ENCODE measurements at places on chromosomes 12 and 14. TPM values are rescaled to one million over a fixed set of nuclear protein-coding genes. Genes with fewer than 3 reads are reported as not detected.

GRCh38 chr12:110670161-110670701 is 18.7 kb downstream of the HVCN1 start:
- peak; percentile 84 for DNase-seq
- H3K27me3 ChIP-seq = no peaks in the 10 kb centered on the region
- peaks cover 39% of the 10 kb centered on the region for H3K4me1 ChIP-seq
- H3K36me3 ChIP-seq = peaks cover 47% of the 10 kb centered on the region
- H3K4me3 ChIP-seq = peak overlapping the region; percentile 65

DNA sequence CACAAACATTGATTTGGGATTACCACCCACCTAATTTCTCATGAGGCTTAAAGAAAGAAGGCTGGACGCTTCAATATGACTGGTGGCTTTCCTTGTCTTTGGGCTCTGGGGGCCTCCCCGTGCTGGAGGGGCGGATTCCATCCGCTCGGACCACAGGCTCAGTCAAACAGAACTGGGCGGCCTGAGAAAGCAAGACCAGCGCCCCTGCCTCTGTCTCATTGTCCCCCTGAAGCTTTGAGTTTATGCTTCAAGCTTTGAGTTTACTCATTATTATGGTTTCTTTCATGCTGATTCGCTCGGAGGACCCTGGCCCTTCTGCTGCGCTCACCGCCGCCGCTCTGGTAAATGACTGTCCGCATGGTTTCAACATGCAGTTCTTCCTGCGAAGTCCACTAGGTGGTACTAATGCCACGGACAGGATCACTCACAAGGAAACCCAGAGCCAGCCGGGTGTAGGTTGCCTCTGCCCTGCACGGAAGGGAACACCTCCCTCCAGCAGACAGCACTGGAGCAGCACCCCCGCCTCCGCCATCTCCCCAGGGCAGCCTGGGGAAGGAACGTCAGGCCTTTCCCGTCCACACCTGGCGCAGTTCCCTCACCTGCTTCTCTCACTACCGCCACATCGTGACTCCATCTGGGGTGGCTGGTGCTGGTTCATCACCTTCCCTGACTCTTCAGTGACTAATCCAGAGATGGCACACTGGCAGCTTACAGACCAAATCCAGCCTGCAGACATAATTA is 13.2 kb upstream of the TIGAR start:
- no peak for DNase-seq
- peaks cover 2% of the 10 kb centered on the region for H3K4me1 ChIP-seq
- H3K27me3 ChIP-seq = no peaks in the 10 kb centered on the region
- H3K36me3 ChIP-seq = peaks cover 64% of the 10 kb centered on the region
- H3K27ac ChIP-seq = peak overlapping the region; percentile 26

DNA sequence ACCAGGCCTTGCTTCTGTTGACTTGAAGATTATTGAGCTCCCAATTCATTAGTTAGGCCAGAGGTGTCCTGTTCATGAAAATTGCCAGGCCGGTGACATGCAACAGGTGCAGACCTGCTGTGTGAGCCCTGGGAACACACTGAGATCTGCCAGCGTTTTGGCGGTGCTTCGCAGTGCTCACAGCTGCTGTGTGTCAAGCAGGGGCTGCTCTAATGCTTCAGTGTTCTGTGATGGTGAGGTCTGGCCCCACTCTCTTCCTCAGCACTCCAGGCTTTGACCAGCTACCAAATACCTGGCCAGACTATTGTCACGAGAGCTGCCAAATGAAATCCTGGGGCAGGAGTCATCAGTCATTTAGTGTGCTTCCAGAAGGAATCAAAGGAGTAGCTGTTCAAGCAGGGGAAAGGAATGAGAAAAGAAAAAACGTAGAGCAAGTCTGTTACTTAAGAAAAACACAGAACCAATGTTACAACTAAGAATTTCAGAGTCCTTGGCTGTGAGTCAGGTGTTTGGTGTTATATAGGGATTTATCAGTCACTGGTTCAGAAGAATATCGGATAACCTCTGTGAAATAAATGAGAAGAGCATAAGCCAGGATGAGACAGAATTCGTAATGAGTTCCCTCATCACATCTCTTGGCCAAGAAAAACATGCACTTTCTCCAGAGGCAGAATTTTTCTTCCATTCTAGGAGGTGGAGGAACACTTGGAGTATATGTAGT is 150.8 kb downstream of the FBXL14 start:
- no peaks in the 10 kb centered on the region for H3K4me1 ChIP-seq
- no peak overlapping the region for H3K27ac ChIP-seq
- H3K4me3 ChIP-seq = no peak overlapping the region
- H3K36me3 ChIP-seq = peaks cover 7% of the 10 kb centered on the region

DNA sequence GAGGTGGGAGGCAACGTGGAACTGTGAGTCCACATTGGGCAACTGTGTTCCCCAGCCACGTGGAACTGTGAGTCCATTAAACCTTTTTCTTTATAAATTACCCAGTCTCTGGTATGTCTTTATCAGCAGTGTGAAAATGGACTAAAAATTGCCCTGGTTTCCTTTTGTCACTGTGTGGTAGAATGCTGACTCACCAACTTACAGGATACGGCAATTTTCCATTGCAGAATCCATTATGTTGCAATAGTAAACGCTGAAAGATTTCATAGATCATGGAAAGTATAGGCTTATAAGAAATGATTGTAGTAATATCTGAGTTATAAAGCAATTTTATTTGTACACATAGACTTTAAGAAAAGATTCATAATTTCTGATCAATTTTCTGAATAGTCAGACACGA is 93.0 kb downstream of the GTF2A1 start:
- no peak overlapping the region for H3K4me3 ChIP-seq
- no peak for DNase-seq
- H3K27me3 ChIP-seq = no peaks in the 10 kb centered on the region
- no peaks in the 10 kb centered on the region for H3K36me3 ChIP-seq
- no peaks in the 10 kb centered on the region for H3K4me1 ChIP-seq
- no peak overlapping the region for H3K27ac ChIP-seq

DNA sequence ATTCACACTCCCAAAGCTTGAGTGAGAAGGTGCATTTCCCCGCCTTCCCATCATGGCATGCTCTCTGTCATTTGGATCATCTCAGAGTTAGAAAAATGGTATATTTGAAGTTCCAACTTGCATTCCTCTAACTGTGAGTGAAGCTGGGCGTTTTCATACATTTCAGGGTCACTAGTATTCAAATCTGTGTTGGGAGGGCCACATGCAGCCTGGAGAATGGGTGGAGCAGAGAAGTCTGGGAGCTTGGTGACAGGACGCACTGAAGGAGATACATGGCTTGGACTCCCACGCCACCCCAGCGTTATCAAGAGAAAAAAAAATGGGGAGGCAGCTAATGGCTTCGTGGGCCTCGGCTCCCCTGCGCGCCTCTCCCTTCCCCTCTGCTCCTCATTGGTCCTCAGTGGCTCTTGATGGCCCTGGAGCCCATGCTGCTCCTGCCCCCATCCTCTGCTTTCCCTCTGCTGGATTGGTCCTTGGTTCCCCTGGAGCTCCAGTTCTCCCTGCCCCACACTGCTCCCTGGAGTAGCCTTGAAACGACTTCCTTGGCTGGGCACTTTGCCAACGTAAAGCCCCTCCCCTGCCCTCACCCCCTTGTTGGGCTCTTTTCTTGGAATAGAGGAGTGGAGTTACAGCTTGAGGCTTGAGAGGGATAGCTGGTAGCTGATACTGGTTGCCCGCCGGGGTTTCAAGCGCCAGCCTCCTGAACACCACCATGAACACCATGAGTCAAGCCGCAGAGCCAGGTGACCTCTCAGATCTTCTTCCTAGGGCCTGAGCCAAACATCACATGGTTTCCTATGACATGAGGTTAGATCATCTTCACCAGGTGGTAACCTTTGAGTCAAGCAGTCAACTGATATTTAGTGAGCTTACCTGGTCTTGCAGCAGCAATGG is 139.6 kb downstream of the PRKCH start:
- peak overlapping the region; percentile 38 for H3K4me3 ChIP-seq
- H3K27ac ChIP-seq = peak overlapping the region; percentile 91
- H3K27me3 ChIP-seq = no peaks in the 10 kb centered on the region
- peaks cover 54% of the 10 kb centered on the region for H3K4me1 ChIP-seq
- DNase-seq = peak; percentile 75

DNA sequence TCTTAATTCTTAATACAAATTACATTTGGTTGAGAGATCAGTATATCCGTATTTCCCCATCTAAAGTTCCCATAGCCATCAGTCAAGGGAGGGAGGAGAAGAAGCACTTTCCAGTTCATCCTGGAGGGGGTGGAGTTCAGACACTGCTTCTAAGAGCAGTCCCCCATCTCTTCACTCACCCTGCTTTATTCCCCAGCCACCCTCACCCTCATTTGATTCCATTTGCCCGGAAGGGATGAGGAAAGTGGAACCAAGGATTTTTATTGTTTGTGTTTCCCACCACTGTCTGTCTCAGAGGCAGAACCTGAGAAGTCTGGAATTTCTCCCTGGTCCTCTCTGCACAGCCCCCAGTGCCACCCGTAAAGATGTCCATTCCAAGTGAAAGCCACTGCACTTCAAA is 134.2 kb upstream of the HIF1A start:
- no peak overlapping the region for H3K4me3 ChIP-seq
- DNase-seq = no peak
- no peak overlapping the region for H3K27ac ChIP-seq
- H3K36me3 ChIP-seq = peaks cover 16% of the 10 kb centered on the region
- no peaks in the 10 kb centered on the region for H3K27me3 ChIP-seq

DNA sequence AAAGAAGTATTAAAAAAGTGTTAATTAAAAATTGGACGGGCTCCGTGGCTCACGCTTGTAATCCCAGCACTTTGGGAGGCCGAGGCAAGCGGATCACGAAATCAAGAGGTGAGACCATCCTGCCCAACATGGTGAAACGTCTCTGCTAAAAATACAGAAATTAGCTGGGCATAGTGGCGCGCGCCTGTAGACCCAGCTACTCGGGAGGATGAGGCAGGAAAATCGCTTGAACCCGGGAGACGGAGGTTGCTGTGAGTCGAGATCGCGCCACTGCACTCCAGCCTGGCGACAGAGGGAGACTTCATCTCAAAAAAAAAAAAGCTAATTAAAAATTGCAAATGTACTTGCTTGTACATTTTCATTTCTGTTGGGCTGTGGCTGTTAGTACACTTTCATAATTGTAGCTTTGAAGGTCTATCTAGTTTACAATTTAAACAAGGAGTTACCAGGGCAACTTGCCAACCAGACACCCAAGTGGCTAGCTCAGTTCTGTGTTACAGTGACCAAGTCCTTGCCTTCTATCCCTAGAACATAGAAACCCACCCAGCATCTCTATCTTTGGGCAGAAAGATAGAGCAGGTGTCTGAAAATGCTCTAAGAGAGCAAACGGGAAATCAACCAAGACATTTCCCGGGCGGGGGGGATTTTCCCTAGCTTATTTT is 1.2 kb downstream of the COA8 start:
- no peaks in the 10 kb centered on the region for H3K27me3 ChIP-seq
- no peak for DNase-seq
- peaks cover 35% of the 10 kb centered on the region for H3K4me1 ChIP-seq
- H3K4me3 ChIP-seq = peak overlapping the region; percentile 95
- H3K36me3 ChIP-seq = peaks cover 22% of the 10 kb centered on the region
- no peak overlapping the region for H3K27ac ChIP-seq

- H3K4me1 ChIP-seq = no peaks in the 10 kb centered on the region
- H3K36me3 ChIP-seq = no peaks in the 10 kb centered on the region
- DNase-seq = no peak
- no peak overlapping the region for H3K4me3 ChIP-seq
- no peak overlapping the region for H3K27ac ChIP-seq
Measured at GRCh38 chr12:83538361-83538965, 851.8 kb downstream of the TMTC2 start.

DNA sequence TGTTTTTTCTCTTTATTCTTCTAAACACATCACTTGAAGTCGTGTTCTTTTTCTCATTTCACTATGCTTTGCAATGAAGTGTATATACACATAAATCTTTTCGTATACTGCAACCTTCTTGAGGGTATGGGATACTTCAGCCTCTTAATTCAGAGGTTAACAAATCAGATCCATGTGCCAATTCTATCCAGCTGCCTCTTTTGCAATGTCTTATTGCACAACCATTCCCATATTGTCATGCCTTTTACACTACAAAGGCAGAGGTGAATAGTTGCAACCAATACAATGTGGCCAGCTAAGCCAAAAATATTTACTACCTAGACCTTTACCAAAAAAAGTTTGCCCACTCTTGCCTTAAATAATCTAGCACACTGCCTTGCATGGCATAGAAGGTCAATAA is 224.5 kb upstream of the FOXG1 start:
- H3K27me3 ChIP-seq = no peaks in the 10 kb centered on the region
- no peaks in the 10 kb centered on the region for H3K36me3 ChIP-seq
- no peaks in the 10 kb centered on the region for H3K4me1 ChIP-seq
- H3K27ac ChIP-seq = no peak overlapping the region
- H3K4me3 ChIP-seq = no peak overlapping the region
- no peak for DNase-seq

- DNase-seq = no peak
- H3K4me3 ChIP-seq = no peak overlapping the region
- no peak overlapping the region for H3K27ac ChIP-seq
- H3K36me3 ChIP-seq = no peaks in the 10 kb centered on the region
- H3K27me3 ChIP-seq = no peaks in the 10 kb centered on the region
Measured at GRCh38 chr12:85865890-85866289, 8.2 kb upstream of the NTS start.

- no peak overlapping the region for H3K27ac ChIP-seq
- H3K4me3 ChIP-seq = no peak overlapping the region
- DNase-seq = no peak
- H3K27me3 ChIP-seq = peaks cover 4% of the 10 kb centered on the region
- H3K4me1 ChIP-seq = no peaks in the 10 kb centered on the region
- no peaks in the 10 kb centered on the region for H3K36me3 ChIP-seq
Measured at GRCh38 chr12:113440947-113441782, 19.0 kb downstream of the SDSL start.

GRCh38 chr12:22686193-22686592 is 61.2 kb downstream of the ETNK1 start:
- H3K27me3 ChIP-seq = no peaks in the 10 kb centered on the region
- H3K4me3 ChIP-seq = no peak overlapping the region
- H3K27ac ChIP-seq = no peak overlapping the region
- H3K36me3 ChIP-seq = peaks cover 21% of the 10 kb centered on the region

GRCh38 chr14:75042035-75042434 is 9.2 kb downstream of the MLH3 start:
- DNase-seq = no peak
- H3K36me3 ChIP-seq = peaks cover 39% of the 10 kb centered on the region
- H3K27ac ChIP-seq = no peak overlapping the region
- H3K4me3 ChIP-seq = no peak overlapping the region
- peaks cover 22% of the 10 kb centered on the region for H3K4me1 ChIP-seq

DNA sequence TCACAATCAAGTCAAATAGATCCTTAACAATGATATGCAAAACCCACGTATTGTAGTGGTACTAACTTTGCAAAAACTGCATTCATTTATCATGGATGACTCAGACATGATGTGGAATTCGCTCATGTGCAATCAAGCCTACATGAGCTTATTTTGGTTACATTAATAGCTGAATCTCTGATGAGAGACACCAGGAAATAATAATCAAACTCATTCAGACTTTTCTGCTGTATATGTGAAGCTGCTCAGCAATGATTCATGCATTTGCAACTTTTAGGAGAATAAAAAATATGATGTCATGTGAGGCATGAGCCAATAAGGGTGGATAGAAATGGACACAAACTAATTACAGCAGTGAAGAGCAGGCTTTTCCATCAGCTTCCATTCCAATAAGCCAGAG is 1075.8 kb upstream of the TMEM132C start:
- peaks cover 2% of the 10 kb centered on the region for H3K27me3 ChIP-seq
- H3K4me3 ChIP-seq = no peak overlapping the region
- no peak for DNase-seq
- H3K36me3 ChIP-seq = no peaks in the 10 kb centered on the region
- no peaks in the 10 kb centered on the region for H3K4me1 ChIP-seq
- H3K27ac ChIP-seq = no peak overlapping the region

- no peaks in the 10 kb centered on the region for H3K36me3 ChIP-seq
- no peak overlapping the region for H3K27ac ChIP-seq
- no peak for DNase-seq
- H3K4me3 ChIP-seq = no peak overlapping the region
- no peaks in the 10 kb centered on the region for H3K4me1 ChIP-seq
Measured at GRCh38 chr12:23535441-23535840, 414.0 kb downstream of the SOX5 start.

MYH6 gene
- total RNA-seq = 0.17 TPM

TEP1 gene
- total RNA-seq = 35.8 TPM

NOXRED1 gene
- total RNA-seq = 0.40 TPM

B4GALNT3 gene
- 6.6 TPM for total RNA-seq

Measured in activated CD4-positive, alpha-beta T cell treated with anti-CD3 and anti-CD28 coated beads, Interleukin-2, amount 10 ng/mL, durations not matched to agents 24 days and 14 days (primary cell).